ENCODE measurements at places on chromosomes 16 and 17. TPM values are rescaled to one million over a fixed set of nuclear protein-coding genes. Genes with fewer than 3 reads are reported as not detected.

DNA sequence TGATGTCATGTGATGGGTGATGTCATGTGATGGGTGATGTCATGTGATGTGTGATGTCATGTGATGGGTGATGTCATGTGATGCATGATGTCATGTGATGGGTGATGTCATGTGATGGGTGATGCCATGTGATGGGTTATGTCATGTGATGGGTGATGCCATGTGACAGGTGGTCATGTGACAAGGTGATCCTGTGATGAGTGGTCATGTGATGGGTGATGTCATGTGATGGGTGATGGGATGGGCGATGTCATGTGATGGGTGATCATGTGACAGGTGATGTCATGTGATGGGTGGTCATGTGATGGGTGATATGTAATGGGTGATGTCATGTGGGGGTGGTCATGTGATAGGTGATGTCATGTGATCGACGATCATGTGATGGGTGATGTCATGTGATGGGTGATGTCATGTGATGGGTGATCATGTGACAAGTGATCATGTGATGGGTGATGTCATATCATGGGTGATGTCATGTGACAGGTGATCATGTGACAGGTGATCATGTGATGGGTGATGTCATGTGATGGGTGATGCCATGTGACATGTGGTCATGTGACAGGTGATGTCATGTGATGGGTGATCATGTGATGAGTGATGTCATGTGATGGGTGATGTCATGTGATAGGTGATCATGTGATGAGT is 17.2 kb downstream of the CD300LB start:
- DNase-seq, result peak; percentile 22
- H3K36me3 ChIP-seq, result peaks cover 6% of the 10 kb centered on the region
- H3K4me3 ChIP-seq, result no peak overlapping the region
- peaks cover 6% of the 10 kb centered on the region for H3K4me1 ChIP-seq

DNA sequence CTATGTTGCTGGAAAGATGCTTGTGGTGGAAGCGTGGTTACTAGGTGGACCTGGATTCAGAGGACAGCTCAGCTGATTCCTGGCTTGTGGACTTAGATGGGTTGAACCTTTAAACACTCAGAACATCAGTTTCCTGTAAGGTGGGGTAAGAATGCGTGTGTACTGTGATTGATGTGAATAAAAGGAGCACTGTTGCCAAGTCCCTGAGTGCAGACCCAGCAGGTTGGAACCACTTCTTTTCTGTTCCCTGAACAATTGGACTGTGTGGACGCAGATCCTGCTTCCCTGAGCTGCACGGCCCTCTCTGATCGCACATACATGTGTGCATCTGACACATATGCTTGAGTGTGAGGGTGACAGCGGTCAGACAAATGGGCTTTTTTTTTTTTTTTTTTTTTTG is 37.5 kb downstream of the RPTOR start:
- no peak overlapping the region for H3K4me3 ChIP-seq
- H3K4me1 ChIP-seq, result peaks cover 29% of the 10 kb centered on the region
- DNase-seq, result no peak
- H3K27me3 ChIP-seq, result no peaks in the 10 kb centered on the region

TGFB1I1 gene
- total RNA-seq, result 221 TPM

GRCh38 chr17:27049104-27049784 is 244.7 kb upstream of the WSB1 start:
- H3K4me3 ChIP-seq, result no peak overlapping the region
- H3K36me3 ChIP-seq, result no peaks in the 10 kb centered on the region
- H3K4me1 ChIP-seq, result no peaks in the 10 kb centered on the region
- H3K27ac ChIP-seq, result no peak overlapping the region
- DNase-seq, result no peak
- H3K27me3 ChIP-seq, result no peaks in the 10 kb centered on the region

DNA sequence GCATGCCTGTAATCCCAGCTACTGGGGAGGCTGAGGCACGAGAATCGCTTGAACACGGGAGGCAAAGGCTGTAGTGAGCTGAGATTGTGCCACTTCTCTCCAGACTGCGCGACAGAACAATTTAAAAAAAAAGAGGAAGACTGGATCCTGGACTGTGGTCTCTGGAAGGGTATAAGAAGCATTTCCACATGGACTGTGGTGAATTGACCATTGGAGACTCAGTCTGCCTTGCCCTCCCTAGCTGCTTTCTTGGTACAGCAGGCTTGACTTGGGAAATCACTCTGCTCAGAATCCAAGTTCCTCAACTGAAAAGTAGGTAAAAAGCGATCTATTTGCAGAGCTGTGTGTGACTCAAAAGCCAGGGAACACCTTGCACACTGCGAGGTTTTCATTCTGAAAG is 1.0 kb upstream of the MGRN1 start:
- peaks cover 25% of the 10 kb centered on the region for H3K4me1 ChIP-seq
- no peak for DNase-seq
- H3K36me3 ChIP-seq, result no peaks in the 10 kb centered on the region
- no peaks in the 10 kb centered on the region for H3K27me3 ChIP-seq
- H3K4me3 ChIP-seq, result no peak overlapping the region

GRCh38 chr17:51427856-51428255 is 167.5 kb downstream of the UTP18 start:
- H3K36me3 ChIP-seq, result no peaks in the 10 kb centered on the region
- H3K4me1 ChIP-seq, result peaks cover 15% of the 10 kb centered on the region
- peaks cover 8% of the 10 kb centered on the region for H3K27me3 ChIP-seq
- DNase-seq, result no peak

TRPV3 gene
- 0.27 TPM for total RNA-seq

DNA sequence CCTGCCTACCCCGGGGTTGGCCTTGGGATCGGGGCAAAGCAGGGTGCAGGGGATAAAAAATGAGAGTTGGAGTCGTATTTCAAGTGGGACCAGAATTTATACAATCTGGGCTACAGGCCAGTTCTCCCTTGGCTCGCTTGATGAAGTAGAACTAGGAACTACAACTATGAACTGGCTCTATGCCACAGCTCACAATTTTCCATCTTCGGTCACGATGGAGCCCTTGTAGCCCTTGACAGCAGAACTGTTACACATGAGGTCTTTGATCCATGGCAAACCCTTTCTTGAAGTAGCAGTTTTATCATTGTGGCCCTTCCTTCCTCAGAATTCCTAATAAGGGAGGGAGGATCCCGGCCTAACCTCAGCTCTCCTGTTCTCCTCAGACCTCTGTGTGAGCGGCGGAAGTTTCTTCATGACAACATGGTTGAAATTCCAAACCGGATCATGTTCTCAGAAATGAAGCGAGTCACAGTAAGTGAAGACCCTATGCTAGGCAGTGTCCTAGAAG is 17.1 kb downstream of the LIG3 start:
- H3K36me3 ChIP-seq, result peaks cover 33% of the 10 kb centered on the region
- peak overlapping the region; percentile 84 for H3K27ac ChIP-seq
- peaks cover 28% of the 10 kb centered on the region for H3K4me1 ChIP-seq
- no peak for DNase-seq
- H3K4me3 ChIP-seq, result no peak overlapping the region
- no peaks in the 10 kb centered on the region for H3K27me3 ChIP-seq

DNA sequence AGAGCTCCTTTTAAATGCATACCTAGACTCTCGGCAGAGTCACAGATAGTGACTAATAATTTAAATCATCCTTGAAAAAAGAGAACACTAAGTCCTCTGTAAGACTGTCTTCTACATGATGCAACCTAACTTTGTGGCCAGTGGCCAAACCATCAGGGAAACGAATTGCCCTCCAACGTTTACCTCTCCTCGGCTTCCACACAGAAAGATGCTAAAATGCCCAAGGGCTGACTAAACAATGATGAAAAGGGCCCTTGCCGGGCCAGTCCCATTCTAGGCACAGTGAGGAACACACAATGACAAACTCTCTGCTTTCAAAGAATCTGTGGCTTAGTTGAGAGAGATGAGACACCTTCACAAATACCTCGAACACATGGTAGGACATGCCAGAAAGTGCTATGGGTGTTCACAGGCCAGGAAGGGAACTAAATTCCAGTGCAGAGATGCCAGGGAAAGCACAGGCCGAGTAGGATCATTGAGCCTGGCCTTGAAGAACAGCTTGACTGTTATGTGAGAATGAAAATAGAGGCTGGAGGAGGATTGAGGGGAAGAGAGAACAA is 35.3 kb upstream of the PITPNM3 start:
- H3K27me3 ChIP-seq, result no peaks in the 10 kb centered on the region
- peaks cover 14% of the 10 kb centered on the region for H3K4me1 ChIP-seq
- H3K27ac ChIP-seq, result peak overlapping the region; percentile 71
- H3K36me3 ChIP-seq, result peaks cover 42% of the 10 kb centered on the region

DNA sequence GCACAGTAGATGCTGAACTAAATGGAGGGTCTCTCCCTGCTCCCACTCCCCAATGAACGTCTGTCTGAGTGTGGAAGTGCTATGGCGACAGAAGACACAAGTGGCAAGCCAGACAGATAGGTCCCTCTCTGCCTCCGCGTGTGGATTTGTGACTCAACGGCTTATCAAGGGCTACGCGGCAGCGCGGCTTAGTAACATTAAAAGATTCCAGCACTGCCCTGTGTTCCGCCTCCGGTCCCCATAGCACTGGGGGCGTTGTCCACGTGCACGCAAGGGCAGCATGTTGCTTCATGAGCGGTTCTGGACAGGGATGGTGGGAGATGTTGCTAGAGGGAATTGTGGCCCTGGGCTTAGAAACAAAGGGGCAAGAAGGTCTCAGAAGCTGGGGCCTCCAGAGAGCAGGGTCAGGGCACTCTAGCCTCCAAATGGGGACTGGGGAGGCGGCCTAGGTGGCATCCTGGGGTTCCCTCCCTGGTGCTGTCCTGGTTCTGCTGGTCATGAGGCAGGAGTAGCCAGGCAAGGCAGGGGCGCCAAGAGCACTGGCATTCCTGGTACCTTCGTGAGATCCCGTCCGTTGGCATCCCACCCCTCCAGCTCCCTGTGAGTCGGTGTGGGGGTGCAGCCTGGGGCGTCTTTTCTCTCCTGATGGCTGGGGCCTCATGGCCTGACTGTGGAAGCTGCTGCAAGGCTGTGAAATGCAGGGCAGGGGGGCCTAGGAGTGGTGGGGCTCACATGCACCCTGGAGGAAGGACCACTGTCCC is 9.1 kb downstream of the CRHR1 start:
- no peak overlapping the region for H3K4me3 ChIP-seq
- no peak overlapping the region for H3K27ac ChIP-seq
- no peaks in the 10 kb centered on the region for H3K4me1 ChIP-seq
- DNase-seq, result no peak
- H3K36me3 ChIP-seq, result no peaks in the 10 kb centered on the region

DNA sequence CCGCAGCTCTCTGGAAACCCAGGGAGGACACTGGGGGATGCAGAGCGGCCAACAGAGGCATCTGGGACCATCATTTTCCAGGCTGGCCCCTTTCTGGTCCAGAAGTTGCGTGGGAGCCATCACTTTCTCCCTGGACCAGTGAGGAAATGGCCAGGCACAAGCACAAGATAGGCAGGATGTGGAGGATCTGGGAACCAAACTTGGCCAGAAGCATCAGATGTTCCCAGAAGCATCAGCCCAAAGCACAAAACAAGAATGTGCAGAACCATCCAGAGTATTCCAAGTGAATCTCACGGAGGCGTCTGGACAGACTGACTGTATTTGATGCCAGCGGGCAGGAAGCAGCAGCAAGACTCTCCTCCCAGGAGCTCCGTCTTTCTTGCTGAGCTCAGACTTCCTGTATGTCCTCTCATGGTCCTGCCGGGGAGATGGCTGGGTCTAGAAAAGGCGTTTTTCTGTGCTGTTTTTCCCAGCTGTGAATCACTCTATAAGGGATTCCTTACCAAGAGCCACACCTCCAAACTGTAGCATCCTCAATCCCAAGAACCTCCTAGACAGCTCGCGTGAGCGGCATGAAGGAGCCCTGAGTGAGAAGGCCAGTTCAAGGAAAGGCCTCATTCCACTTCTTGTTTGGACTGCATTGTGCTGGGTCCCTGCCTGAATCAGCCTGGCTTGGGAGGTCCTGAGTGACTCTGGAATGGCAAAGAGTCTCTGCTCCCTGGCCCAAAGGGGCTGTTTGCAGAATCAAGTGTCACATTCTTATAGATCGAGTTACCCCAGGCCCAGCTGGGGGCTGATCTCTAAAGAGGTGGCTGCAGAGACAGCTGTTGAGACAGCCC is 49.5 kb upstream of the MTSS2 start:
- no peak overlapping the region for H3K4me3 ChIP-seq
- H3K36me3 ChIP-seq, result peaks cover 8% of the 10 kb centered on the region
- H3K27me3 ChIP-seq, result no peaks in the 10 kb centered on the region
- peaks cover 53% of the 10 kb centered on the region for H3K4me1 ChIP-seq
- peak overlapping the region; percentile 92 for H3K27ac ChIP-seq

C17orf100 gene
- total RNA-seq, result 2.0 TPM

DNA sequence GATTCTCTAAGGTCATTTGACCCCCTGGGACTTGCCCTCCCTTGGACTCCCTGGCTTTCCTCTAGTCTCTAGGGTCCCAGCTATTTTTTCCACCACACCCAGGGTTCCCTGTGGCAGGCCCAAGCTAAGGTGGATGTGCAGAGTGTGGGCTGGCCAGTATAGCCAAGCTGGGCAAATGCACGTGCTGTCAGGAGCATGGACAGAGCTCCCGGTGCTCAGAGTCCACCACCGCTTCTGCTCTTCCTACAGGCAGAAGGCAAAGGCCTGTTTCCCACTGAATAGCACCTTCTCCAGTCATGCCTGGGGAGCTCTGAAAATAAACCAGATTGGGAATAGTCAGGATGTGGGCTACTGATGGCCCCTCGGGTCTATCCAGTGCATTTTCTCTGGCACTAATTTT is 53.3 kb downstream of the GNAO1 start:
- peaks cover 6% of the 10 kb centered on the region for H3K27me3 ChIP-seq
- H3K4me3 ChIP-seq, result no peak overlapping the region
- H3K27ac ChIP-seq, result no peak overlapping the region
- peaks cover 15% of the 10 kb centered on the region for H3K4me1 ChIP-seq

DNA sequence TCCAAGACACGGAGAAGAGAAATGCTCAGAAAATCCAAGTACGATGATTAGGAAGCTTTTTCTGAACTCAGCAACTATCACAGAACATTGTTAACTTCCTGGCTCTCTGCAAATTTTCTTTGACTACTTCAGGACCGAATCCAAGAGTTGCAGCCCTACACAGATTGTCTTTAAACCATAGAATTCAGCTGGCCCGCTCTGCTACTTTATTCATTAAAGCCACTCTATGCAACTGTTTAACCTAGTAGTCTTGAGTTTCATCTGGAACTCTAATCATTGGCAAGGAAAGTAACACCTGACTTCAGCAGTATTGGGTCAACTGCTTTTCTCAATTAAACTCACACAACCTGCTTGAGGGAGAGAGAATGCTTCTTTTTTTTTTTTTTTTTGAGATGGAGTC is 210.1 kb downstream of the SLC39A11 start:
- H3K4me3 ChIP-seq, result no peak overlapping the region
- H3K27ac ChIP-seq, result no peak overlapping the region
- no peaks in the 10 kb centered on the region for H3K4me1 ChIP-seq
- H3K27me3 ChIP-seq, result no peaks in the 10 kb centered on the region

GRCh38 chr16:11079652-11080187 is 135.4 kb downstream of the CLEC16A start:
- DNase-seq, result peak; percentile 59
- H3K4me3 ChIP-seq, result peak overlapping the region; percentile 5
- H3K36me3 ChIP-seq, result peaks cover 2% of the 10 kb centered on the region
- peak overlapping the region; percentile 90 for H3K27ac ChIP-seq

CCL5 gene
- total RNA-seq, result not detected

TEKT1 gene
- not detected for total RNA-seq

GRCh38 chr17:40517286-40517662 is 15.9 kb upstream of the TNS4 start:
- no peaks in the 10 kb centered on the region for H3K27me3 ChIP-seq
- peak; percentile 19 for DNase-seq
- peak overlapping the region; percentile 62 for H3K27ac ChIP-seq
- no peak overlapping the region for H3K4me3 ChIP-seq
- no peaks in the 10 kb centered on the region for H3K36me3 ChIP-seq

GRCh38 chr17:81967533-81968395 is 6.8 kb upstream of the NOTUM start:
- no peaks in the 10 kb centered on the region for H3K36me3 ChIP-seq
- peaks cover 21% of the 10 kb centered on the region for H3K27me3 ChIP-seq
- H3K4me1 ChIP-seq, result peaks cover 2% of the 10 kb centered on the region
- no peak overlapping the region for H3K27ac ChIP-seq
- H3K4me3 ChIP-seq, result no peak overlapping the region
